ENCODE measurements at places on chromosomes 3 and 15.

- no peak for DNase-seq
Measured at GRCh38 chr3:188906236-188906635, 265.5 kb upstream of the TPRG1 start.

GRCh38 chr3:141529256-141529655 is 42.4 kb downstream of the RASA2 start:
- DNase-seq, result no peak

- no peak for DNase-seq
Measured at GRCh38 chr3:166425021-166425420, 587.8 kb upstream of the BCHE start.

DNA sequence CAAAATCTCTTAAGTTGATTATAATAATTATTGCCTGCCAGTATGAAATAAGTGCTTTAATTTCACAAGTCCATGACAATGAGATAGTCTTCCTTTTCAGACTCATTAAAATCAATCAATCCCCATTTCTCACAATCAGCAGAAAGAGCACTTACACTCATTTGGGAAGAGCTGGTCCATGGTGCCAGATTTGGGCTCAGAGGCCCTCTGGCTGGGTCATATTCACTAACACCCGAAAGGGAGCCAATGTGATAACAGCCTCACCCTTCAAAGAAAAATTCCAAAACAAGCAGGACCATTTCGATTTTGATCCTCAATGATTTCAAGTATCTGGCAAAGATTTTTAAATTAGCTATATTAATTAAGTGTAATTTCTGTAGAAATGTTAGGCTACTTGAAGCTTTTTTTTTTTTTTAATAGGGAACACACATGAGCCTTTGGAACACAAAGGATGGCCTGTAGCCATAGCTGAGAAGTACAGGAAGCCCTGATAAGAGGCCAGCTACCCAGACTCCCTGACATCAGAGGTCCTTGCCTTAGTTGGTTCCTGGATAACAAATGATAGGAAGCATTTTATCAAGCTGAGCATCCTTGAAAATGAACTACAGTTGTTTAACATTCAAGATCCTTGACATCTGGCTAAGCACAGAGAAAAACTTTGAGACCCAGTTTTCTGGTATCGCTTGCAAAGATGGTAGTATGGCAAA is 17.1 kb downstream of the MCF2L2 start:
- no peak for DNase-seq

GRCh38 chr15:99954361-99955180 is 221.3 kb upstream of the LYSMD4 start:
- no peak for DNase-seq

DNA sequence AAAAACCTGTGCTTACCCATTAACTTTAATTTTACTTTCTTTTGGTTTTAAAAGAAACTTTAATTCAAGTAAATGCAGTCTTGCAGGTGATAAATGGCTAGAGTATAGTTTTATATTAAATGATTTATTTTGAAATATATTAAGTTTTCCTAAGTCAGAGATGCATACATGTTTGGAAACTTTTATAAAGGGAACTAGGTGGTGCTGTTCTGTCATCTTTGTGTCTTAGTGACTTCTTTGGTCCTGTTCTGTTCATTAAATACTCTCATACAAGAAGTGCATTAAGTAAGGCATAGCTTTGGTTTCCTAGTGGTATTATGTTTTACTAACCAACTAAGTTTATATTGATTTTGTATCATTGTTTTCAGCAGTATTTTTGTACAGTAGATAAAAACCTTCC is 15.6 kb downstream of the CADM2 start:
- DNase-seq, result no peak

DNA sequence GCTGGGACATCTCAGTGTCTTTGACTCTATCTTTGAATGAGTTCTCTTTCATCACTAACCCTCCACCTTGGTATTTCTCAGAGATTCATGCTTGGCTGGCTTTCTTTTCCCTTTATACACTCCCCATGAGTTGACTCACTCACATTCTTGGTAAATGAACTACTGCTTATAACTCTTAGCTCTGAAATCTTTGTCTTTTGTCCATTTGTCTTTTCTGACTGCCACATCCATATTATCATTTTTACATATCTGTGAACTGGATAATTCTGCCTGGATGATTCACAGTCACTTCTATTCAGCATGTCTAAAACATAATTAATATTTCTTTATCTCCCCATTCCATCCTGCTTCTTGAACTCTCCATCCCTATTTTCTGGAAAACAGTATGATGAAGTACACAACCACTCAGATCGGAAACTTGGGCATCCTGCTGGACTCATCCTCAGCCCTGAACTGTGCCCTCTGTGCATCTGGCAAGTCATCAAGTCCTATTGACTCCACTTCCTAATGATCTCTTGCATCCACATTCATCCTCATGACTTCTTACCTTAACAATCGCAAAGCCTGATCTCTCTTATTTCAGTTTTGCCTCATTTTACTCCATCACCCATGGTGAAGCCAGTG is 66.9 kb downstream of the KCNAB1 start:
- no peak for DNase-seq

DNA sequence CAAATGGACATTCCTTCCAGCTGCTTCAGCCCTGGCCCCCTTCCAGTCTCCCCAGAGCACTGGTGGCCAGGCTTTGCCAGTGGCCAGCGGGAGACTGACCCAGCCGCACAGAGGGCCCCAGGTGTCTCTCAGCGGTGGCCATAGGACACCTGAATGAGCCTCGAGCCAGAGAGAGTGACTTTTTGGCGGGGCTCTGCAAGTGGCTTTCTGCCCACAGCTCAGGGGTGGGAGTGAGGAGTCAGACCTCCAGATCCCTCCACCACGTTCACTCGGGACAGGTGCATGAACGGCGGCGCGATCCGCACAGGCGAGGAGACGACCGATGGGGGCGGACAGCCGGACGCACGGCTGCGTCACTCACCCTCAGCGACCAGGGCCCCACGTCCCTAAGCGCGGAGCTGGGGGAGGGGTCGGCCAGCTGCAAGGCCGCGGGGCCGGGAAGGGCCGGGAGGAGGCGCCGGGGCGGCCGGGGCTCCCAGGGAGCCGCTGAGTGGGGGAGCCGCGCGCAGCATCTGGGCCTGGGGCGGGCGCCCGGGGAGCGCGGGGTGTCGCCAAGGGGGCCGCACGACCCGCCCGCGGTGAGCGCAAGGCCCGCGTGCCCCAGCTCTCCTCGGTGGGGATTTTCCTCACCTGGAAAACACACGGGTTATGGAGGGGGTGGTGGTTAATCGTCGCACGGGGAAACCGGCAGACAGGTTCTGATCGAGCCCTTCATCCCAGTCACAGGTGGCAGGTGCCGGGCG is 57.1 kb downstream of the BDH1 start:
- DNase-seq, result no peak

- no peak for DNase-seq
Measured at GRCh38 chr3:151112731-151113130, 27.3 kb downstream of the MED12L start.

DNA sequence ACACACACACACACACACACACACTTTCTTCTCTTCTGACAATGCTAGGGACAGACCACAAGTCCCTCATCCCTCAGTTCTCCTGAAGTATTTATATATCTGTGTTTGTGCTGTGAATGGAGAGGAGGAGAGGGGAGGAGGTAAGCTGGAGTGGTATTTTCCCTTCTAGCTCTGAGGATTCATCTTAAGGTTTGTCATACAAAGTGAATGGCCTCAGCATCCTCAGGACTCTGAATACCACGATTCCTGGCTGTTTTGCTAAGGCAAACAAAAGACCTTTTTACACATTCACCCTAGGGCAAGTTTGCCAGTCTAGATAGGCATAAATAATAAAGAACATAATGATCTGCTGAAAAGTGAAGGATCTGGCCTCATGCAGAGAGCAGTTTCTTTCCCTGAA is 65.7 kb upstream of the CHMP2B start:
- no peak for DNase-seq

DNA sequence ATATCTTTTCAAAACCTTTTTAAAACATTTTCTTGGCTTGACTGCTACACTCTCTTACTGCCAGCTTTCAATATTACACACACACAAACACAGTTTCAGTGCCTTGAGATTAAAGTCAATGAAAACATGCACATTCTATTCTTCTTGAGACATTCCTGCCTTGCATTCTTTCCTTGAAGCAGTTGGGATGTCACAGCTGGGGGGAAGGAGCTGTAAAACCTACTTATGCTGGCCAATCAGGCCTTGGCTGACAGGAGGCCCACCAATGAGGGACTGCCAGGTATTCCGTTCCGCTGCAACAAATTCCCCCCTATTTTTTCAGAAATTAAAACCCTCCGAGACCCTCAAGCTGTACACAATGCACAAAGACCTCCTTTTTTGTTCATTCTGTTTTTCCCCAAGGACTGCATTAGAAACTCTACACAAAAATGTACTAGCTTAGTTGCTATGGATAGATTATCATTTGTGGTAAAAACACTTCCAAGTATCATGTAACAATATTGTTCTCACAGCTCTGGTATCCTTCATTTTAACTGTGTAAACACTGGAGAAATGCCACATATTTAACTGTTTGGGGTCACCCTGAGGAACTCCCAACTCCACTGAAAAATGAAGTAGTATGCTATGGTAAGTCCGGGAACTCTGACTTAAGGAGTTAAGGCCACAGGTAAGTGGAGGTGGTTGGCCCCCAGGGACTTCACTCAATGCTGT is 18.5 kb downstream of the FSTL1 start:
- no peak for DNase-seq

GRCh38 chr3:13700362-13700761 is 151.4 kb downstream of the FBLN2 start:
- DNase-seq, result no peak
